Progenitor cell of endocrine pancreas (in vitro differentiated cells): ENCODE measurements at places on chromosomes 16 and 17. TPM values are rescaled to one million over a fixed set of nuclear protein-coding genes. Genes with fewer than 3 reads are reported as not detected.

DNA sequence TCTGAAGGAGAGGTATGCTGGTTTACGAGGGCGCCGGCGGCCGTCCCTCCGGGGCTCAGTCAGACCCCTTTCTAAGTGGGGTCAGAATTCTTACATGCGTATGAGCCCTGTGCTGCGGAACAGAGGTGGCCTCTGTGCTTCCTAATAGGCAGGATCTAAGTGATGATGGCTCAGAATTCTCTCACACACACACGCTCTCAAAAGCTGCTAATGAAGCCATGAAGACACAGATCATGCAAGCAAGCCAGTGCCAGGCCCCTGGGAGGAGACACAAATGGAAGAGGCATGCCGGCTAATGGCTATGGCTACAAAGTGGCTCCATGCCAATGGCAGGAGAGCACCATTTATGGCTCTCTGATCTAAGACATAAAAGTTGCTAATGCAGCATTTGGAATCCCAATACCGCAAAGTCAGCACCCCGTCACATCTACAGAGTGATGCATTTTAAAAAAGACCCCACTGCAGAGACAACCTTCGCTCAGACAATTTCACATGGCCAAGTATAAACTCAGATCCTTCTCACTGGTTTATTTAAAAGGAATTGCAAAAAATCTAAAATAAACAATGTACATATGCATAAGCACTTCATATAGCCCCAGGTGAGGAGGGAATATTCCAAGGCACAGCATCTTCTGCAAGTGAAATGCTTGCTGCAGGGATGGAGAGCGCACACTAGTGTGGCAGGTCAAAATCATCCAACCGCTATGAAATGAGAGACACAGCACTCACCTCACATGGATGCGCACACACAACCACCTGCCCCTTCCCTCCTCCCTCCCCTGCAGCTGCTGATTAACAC, 24.5 kb downstream of the NPLOC4 start:
- no peaks in the 10 kb centered on the region for H3K4me1 ChIP-seq
- H3K27ac ChIP-seq, result no peak overlapping the region
- peaks cover 22% of the 10 kb centered on the region for H3K36me3 ChIP-seq
- DNase-seq, result no peak
- H3K27me3 ChIP-seq, result no peaks in the 10 kb centered on the region
- no peak overlapping the region for H3K4me3 ChIP-seq

IKZF3 gene
- not detected in 2 replicates for total RNA-seq

- H3K36me3 ChIP-seq, result peaks cover 32% of the 10 kb centered on the region
- no peaks in the 10 kb centered on the region for H3K27me3 ChIP-seq
- no peak overlapping the region for H3K27ac ChIP-seq
- H3K4me1 ChIP-seq, result no peaks in the 10 kb centered on the region
- peak; percentile 39 for DNase-seq
Measured at GRCh38 chr16:20774703-20775362, 11.0 kb downstream of the ACSM3 start.

GRCh38 chr16:67654403-67654911, 5.6 kb downstream of the ACD start:
- H3K4me1 ChIP-seq, result peaks cover 7% of the 10 kb centered on the region
- H3K4me3 ChIP-seq, result no peak overlapping the region
- peaks cover 47% of the 10 kb centered on the region for H3K27me3 ChIP-seq
- no peak overlapping the region for H3K27ac ChIP-seq
- H3K36me3 ChIP-seq, result no peaks in the 10 kb centered on the region
- DNase-seq, result no peak

FZD2 gene
- total RNA-seq, result 73.6 and 89.7 TPM in 2 replicates

DNA sequence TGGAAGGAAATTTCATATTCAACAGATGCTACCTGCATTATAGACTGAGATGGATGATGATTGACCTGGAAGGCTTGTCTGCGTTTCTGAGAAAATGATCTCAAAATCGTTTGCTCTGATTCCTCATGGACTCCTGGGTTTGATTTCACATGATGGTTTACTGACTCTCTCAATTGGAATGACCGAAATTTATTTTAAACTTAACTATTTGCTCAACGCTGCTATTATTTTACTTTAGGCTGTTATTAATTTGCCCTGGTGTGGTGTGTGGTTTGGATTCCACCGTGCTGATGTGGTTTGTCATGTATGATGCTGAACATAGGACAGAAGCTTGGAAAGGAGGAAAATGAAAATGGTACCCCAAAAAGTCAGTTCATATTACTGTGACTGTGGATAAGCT, 37.3 kb upstream of the ELAC2 start:
- H3K36me3 ChIP-seq, result no peaks in the 10 kb centered on the region
- H3K27me3 ChIP-seq, result peaks cover 7% of the 10 kb centered on the region
- H3K27ac ChIP-seq, result no peak overlapping the region
- no peak for DNase-seq
- H3K4me3 ChIP-seq, result no peak overlapping the region

TTYH2 gene
- 0.69 and 1.1 TPM in 2 replicates for total RNA-seq

DNA sequence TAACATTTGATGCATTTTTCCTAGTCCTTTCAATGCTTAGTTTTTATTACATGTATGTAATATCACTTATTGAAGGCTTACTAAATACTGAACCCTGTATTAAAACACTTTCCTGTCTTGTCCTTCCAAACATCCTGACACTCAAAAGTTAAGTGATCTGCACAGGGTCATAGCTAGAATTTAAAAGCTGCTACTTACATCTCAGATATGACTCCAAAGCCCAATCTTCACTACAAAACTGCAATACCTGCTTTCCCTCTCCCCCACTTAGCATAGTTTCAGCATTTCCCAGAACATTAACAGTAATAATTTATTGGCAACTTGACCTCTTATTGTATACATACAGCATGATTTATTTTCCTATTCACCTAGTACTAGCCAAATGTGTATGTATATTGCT, 4.3 kb upstream of the TRIM37 start:
- H3K4me3 ChIP-seq, result no peak overlapping the region
- no peaks in the 10 kb centered on the region for H3K27me3 ChIP-seq
- peak overlapping the region; percentile 1 for H3K27ac ChIP-seq
- peaks cover 3% of the 10 kb centered on the region for H3K4me1 ChIP-seq
- peaks cover 18% of the 10 kb centered on the region for H3K36me3 ChIP-seq

DNA sequence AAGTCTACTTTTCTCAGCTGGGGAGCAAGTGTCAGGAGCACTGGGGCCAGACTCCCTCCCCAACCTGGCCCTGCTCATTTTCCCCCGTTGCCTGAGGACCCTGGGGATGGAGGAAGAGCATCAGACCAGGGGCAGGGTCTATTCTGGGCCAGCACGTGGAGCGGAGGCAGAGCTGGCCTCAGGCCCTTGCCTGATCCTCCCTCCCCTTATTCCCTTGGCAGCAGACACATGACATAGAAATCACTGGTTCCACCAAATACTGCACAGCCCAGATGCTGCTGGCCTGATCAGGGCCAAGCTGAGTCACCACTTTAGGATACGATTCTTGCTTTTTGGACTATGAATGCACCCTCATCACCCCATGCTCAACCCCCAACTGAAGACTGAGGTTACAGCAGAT, 15.8 kb upstream of the AGRP start:
- no peak overlapping the region for H3K4me3 ChIP-seq
- H3K36me3 ChIP-seq, result peaks cover 5% of the 10 kb centered on the region
- DNase-seq, result no peak
- H3K4me1 ChIP-seq, result no peaks in the 10 kb centered on the region
- H3K27me3 ChIP-seq, result no peaks in the 10 kb centered on the region

DNA sequence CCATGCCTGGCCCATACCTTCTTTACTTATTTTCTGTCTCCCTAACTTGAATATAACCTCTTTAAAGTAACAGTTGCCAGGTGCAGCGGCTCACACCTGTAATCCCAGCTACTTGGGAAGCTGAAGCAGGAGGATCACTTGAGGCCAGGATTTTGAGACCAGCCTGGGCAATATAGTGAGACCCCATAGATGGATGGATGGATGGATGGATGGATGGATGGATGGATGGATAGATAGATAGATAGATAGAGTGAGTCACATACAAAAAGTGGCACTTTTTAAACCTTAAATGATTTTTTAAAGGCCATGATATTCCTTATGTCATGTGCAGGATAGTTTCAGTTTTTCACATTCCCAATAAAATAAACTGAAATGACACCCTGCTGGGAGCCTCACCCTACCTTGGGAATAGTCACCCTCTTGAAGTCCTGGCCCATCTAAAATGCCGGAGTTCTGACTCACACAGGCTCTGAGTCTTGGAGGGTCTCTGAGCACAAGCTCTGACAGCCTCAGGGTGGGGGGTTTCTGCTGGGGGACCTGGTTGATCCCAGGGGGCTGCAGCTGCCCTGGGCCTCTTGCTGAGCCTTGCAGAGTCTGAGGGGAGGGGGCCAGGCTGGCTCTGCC, 26.2 kb downstream of the CPNE2 start:
- H3K36me3 ChIP-seq, result no peaks in the 10 kb centered on the region
- no peak for DNase-seq
- no peak overlapping the region for H3K27ac ChIP-seq
- H3K27me3 ChIP-seq, result no peaks in the 10 kb centered on the region
- peaks cover 3% of the 10 kb centered on the region for H3K4me1 ChIP-seq
- no peak overlapping the region for H3K4me3 ChIP-seq

DNA sequence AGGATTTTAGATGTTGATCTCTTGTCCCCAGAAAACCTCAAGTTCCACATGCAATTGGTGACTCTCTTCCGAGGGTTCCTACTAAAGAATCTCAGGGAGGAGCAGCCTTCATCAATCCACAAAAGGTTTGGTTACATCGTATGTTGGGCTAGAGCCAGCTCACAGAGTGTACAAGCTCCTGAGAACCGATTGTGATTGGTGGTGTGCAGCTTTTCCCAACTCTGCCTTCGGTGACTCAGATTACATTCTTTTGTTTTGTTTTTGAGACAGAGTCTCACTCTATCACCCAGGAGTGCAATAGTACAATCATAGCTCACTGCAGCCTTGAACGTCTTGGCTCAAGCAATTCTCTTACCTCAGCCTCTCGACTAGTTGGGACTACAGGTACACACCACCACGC, 172.4 kb downstream of the PMP22 start:
- H3K4me1 ChIP-seq, result peaks cover 2% of the 10 kb centered on the region
- no peak overlapping the region for H3K27ac ChIP-seq
- H3K27me3 ChIP-seq, result peaks cover 3% of the 10 kb centered on the region
- no peak overlapping the region for H3K4me3 ChIP-seq
- no peak for DNase-seq

DNA sequence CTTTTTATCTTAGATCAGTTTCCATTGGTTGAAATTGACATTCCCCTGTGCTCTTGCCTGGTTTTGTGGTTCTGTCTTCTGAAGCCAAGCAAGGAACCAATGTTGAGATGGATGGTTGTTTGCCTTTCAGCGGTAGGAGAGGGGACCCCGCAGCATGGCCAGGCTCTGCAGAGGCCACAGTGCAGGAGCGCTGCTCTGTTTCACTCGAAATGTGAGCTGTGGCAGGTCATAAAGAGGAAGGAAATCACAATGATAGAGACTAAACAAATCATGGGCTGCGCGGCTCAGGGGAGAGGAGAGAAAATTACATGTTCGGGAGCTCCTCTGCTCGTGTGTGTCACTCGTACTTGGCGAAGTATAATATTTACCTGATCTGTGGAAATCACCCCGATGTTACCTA, 148.2 kb downstream of the SNX29 start:
- DNase-seq, result no peak
- no peak overlapping the region for H3K4me3 ChIP-seq
- no peaks in the 10 kb centered on the region for H3K27me3 ChIP-seq
- no peak overlapping the region for H3K27ac ChIP-seq
- H3K4me1 ChIP-seq, result peaks cover 3% of the 10 kb centered on the region

GRCh38 chr17:2198927-2199326, 104.7 kb downstream of the SMG6 start:
- no peak for DNase-seq
- no peak overlapping the region for H3K27ac ChIP-seq
- H3K4me1 ChIP-seq, result peaks cover 9% of the 10 kb centered on the region
- no peaks in the 10 kb centered on the region for H3K27me3 ChIP-seq

ETV4 gene
- 79.5 and 84.3 TPM in 2 replicates for total RNA-seq

- peaks cover 2% of the 10 kb centered on the region for H3K36me3 ChIP-seq
- H3K4me1 ChIP-seq, result peaks cover 9% of the 10 kb centered on the region
- H3K27me3 ChIP-seq, result no peaks in the 10 kb centered on the region
- DNase-seq, result peak; percentile 59
Measured at GRCh38 chr17:82236142-82236971, 7.5 kb downstream of the SLC16A3 start.

SLC5A10 gene
- not detected in 2 replicates for total RNA-seq

DNA sequence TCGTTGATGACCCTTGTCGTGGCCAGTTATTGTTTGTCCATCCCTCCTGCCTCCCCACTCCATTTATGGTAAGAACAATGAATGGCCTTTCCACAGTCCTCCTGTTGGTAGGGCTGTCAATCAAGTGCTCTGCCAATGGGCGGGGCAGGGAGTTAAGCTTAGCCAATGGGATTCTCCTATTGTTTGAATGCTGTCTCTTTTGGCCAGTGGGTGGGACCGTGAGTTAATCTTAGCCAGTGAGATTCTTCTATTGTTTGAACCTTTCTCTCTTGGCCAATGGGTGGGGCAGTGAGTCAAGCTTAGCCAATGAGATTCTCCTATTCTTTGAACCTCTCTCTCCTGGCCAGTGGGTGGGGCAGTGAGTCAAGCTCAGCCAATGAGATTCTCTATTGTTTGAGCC, 85.4 kb downstream of the IRX3 start:
- H3K27me3 ChIP-seq, result peaks cover 46% of the 10 kb centered on the region
- no peak for DNase-seq
- H3K4me1 ChIP-seq, result peaks cover 4% of the 10 kb centered on the region
- H3K27ac ChIP-seq, result no peak overlapping the region
- no peaks in the 10 kb centered on the region for H3K36me3 ChIP-seq
- H3K4me3 ChIP-seq, result no peak overlapping the region

DNA sequence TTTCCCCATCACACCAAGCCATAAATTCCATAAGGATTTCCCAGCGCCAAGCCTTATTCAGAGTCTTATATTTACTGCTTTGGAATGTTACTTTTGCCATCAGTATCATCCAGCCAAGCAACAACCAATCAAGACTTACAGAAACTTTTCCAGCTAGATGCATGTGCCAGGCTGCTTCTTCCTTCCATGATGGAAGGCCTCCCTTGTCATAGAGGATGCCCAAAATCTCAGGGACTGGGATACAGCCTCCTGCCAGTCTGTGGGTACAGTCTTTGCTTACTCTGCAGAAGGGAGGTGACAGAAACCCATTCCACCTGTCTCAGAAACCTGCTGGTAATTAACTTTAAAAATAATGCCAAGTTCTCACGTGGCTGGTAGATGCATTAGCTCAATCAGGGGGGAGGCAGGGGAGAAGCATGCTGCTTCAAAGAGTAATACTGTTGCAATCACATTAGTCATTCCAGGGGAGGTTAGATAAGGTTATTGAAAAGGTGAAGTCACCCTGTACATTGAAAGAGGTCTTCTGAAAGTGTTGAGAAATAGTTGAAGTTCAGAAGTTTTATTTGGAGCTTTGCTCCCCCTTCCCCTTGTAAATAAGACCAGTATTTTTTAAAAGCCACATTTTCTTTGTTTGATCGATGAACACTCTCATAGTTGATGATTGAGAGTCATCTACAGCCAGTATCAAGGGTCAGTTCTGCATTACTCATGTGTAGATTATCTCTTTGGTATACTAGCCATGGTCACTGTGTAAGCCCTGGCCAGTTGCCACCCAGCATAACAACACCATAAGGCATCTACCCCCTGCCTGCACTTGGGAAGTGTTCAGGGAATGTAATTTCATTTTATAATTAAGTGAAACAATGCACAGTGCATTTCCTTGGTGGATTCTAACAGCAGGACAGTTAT, 22.2 kb downstream of the HLF start:
- DNase-seq, result no peak
- no peak overlapping the region for H3K27ac ChIP-seq
- H3K36me3 ChIP-seq, result no peaks in the 10 kb centered on the region
- H3K4me1 ChIP-seq, result peaks cover 4% of the 10 kb centered on the region

GRCh38 chr16:56860226-56861020, 4.6 kb upstream of the SLC12A3 start:
- peaks cover 25% of the 10 kb centered on the region for H3K4me1 ChIP-seq
- no peak overlapping the region for H3K27ac ChIP-seq

GRCh38 chr17:49511810-49512209, 16.7 kb downstream of the NGFR start:
- H3K27ac ChIP-seq, result no peak overlapping the region
- no peak overlapping the region for H3K4me3 ChIP-seq
- DNase-seq, result no peak
- peaks cover 19% of the 10 kb centered on the region for H3K4me1 ChIP-seq

OR2C1 gene
- 0.19 TPM in 1 of 2 replicates, not detected in the other for total RNA-seq

MAFG gene
- total RNA-seq, result 29.5 and 30.2 TPM in 2 replicates
